ENCODE measurements at places on chromosomes 5 and 9. TPM values are rescaled to one million over a fixed set of nuclear protein-coding genes. Genes with fewer than 3 reads are reported as not detected.

PTPA gene
- total RNA-seq, result 120 TPM

FAM221B gene
- not detected for total RNA-seq

PCDHGA5 gene
- total RNA-seq, result 0.15 TPM

VDAC1 gene
- 397 TPM for total RNA-seq

IL3 gene
- total RNA-seq, result not detected

LRRC19 gene
- total RNA-seq, result not detected

POLR3G gene
- total RNA-seq, result 14.7 TPM

ZFP2 gene
- not detected for total RNA-seq

COL5A1 gene
- 65.4 TPM for total RNA-seq

GPX3 gene
- total RNA-seq, result 16.4 TPM

IFNA2 gene
- total RNA-seq, result not detected

ANKRD18A gene
- total RNA-seq, result 14.8 TPM

PTGER4 gene
- total RNA-seq, result 1.5 TPM

ACTBL2 gene
- 0.03 TPM for total RNA-seq

SLC6A3 gene
- total RNA-seq, result 0.09 TPM
